ENCODE measurements at places on chromosomes 16 and 17.

GRCh38 chr17:79395066-79395465 is 215.8 kb downstream of the RBFOX3 start:
- DNase-seq, result no peak

- no peak for DNase-seq
Measured at GRCh38 chr16:10088380-10088793, 93.8 kb downstream of the GRIN2A start.

- DNase-seq, result no peak
Measured at GRCh38 chr16:50815382-50815781, 73.5 kb downstream of the CYLD start.

DNA sequence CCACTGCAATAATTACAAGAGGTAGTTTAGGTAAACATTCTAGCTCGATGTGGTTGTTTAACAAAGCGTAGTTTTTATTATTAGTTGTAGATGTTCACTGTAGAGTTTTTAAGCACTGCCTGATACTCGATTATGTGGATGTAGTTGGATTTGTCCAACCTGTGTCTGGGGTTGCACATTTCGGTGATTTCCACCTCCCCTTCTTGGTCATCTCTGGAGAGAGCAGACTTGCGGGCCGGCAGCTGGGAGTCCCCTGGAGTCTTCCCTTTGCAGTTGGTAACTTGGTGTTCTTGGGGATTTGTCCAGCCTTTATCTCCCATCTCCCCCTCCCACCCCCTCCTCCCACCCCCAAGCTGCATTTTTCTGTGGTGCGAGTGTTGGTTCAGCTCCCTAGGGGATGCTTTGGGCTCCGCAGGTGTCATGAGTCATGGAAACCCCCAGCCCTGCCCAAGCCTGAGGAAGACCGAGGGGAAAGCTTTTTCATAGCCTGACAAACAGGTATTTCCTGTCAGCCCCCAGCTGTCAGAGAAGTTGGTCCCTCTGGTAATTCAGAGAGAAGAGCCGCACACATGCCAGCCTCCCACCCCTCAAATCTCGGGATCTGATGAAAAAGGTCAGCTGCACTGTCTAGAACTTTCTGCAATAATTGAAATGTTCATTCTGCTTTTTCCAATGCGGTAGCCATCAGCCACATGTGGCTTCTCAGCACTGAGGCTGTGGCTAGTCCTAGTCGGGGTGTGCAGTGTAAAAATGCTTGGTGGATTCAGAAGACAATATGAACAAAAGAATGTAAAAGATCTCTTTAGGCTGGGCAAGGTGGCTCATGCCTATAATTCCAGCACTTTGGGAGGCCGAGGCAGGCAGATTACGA is 50.3 kb downstream of the KSR1 start:
- DNase-seq, result no peak

GRCh38 chr17:67281053-67281452 is 36.1 kb upstream of the HELZ start:
- DNase-seq, result no peak

DNA sequence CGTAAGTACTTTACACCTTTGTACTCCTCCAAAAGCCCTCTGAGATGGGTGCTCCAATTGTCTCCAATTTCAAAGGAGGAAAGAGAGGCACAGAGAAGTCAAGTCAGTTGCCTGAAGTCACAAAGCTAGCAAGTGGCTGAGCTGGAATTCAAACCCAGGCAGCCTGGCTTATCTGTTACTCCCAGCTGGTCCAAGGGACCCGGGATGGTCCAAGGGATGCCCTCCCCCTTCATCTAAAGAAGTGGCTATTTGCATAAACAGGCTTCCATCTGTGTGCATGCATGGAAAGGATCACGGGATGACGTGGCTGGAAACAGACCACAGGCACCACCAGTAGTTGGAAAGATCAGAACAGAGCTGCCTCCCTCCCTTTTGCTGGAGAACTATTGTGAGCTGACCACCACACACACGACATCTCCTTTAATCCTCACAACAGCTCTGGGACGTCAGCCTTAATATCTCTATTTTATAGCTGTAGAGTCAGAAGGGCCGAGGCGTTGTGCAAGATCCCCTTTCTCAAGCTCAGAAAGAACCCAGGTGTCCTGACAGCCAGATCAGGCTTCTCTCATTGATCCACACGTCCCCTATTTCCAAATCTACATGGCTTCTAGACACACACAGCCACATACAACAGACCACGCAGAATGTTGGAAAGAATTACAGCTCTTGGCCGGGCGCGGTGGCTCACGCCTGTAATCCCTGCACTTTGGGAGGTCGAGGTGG is 10.9 kb upstream of the COL1A1 start:
- DNase-seq, result no peak

GRCh38 chr17:61128661-61129115 is 271.0 kb upstream of the TBX2 start:
- no peak for DNase-seq

- DNase-seq, result no peak
Measured at GRCh38 chr17:21129023-21129681, 2.4 kb downstream of the DHRS7B start.

DNA sequence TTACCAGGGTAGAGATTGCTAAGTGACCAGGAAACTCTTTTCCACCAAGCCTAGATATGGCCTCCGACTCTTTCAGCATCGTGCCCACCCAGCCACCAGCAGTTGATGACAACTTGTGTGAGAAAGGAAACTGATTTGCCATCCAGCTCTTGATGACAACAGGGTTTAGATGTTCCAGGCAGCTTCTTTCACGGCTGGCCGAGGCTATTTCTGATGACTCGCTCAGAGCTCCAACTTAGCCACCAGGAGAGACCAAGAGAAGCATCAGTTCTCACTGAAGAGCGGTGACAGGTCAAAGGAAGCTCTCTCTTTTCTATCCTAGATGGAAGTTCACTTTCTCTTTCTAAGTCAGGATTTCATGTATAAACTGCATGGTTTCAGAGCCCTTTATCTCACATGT is 61.2 kb downstream of the MPHOSPH6 start:
- no peak for DNase-seq

GRCh38 chr17:73953206-73954033 is 250.1 kb upstream of the RPL38 start:
- DNase-seq, result no peak

GRCh38 chr16:87344931-87345631 is 27.9 kb upstream of the C16orf95 start:
- peak; percentile 22 for DNase-seq

DNA sequence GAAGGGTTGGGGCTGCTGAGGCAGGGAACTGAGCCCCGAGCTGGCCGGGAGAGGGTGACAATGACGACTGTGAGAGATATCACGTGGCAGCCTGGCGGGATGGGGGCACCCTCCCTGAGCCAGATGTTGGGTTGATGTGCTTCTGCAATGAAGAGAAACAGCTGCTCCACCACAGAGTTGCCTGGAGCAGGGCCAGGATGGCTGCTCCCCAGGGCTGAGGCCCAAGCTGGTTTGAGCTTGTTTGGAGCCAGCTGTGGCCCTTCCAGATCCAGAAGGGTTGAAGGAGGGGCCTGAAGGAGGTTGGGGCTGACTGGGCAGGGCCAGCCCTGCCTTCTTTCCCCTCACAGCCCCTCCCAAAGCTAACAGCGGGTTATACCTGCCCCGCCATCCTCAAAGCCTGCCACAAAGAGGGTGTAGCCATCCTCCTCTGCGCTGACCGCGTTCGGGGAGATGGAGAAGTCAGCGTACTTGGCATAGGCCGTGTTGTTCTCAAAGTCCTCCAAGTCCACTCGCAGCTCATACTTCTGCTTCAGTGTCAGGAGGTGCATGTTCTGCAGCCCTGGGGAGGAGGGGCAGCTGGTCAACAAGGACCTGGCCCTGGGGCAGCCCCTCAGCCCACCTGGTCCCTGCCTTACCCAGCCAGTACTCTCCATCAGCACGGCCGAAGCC is 2.1 kb downstream of the MFAP4 start:
- no peak for DNase-seq

DNA sequence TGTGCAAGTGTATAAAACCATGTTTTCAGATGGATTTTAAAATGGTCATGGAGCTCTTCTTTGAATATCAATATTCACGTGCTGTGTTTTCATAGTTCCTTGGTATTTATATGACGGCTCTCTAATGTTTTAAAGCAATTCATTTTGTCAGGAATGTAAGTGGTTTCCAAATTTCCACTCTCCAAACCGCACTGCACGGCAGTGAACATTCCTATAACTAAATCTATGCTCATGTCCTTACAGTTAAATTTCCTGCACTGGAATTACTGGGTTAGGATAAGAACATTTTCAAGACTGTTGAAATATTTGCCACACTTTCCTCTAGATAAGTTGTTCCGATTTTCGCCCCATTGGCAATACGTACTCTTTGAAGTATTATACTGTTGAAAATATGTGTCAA is 398.9 kb downstream of the PMP22 start:
- DNase-seq, result no peak

DNA sequence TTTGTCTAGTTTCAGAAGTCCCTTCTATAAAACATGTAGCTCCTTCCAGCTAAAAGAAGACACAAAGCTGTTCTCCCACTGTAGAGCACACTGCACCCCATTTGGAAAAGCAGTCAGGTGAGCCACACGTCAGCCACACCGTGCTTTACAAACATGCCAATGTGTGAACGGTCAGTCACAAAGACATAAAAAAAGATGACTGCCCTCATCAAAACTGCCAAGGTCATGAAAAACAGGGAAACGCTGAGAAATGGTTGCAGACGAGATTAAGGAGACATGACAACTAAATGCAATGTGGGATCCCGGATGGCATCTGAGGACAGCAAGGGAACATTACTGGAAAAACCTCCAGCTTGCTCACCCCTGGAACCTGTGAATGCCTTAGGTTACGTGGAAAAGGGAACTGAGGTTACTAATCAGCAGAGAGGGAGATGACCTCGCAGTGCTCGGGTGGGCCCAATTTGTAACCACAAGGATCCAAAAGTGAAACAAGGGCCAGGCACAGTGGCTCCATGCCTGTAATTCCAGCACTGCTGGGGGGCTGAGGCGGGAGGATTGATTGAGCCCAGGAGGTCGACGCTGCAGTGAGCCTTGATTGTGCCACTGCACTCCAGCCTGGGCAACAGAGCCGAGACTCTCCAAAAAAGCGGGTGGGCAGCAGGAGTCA is 8.1 kb downstream of the ANKRD11 start:
- DNase-seq, result no peak

- no peak for DNase-seq
Measured at GRCh38 chr16:1949507-1949906, 5.0 kb downstream of the RPL3L start.

- no peak for DNase-seq
Measured at GRCh38 chr17:14845591-14846281, 419.4 kb downstream of the PMP22 start.

DNA sequence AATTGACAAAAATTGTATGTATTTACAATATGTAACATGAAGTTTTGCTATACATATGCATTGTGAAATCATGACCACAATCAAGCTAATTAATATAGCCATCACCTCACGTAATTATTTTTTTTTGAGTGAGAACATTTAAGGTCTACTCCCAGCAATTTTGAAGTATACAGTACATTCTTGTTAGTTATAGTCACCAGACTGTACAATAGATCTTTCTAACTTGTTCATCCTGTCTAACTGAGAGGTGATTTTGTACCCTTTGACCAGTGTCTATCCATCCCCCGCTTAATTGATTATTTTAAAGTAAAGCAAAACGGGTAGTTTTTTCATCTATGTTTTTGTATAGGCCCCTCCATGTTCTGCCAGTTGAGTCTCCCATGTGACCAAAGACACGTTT is 30.3 kb downstream of the NTN1 start:
- DNase-seq, result no peak

GRCh38 chr16:57538235-57538721 is 1.9 kb upstream of the CCDC102A start:
- no peak for DNase-seq

- no peak for DNase-seq
Measured at GRCh38 chr17:38562215-38562569, 43.6 kb downstream of the SRCIN1 start.

- no peak for DNase-seq
Measured at GRCh38 chr17:13788385-13788784, 186.7 kb upstream of the HS3ST3A1 start.

DNA sequence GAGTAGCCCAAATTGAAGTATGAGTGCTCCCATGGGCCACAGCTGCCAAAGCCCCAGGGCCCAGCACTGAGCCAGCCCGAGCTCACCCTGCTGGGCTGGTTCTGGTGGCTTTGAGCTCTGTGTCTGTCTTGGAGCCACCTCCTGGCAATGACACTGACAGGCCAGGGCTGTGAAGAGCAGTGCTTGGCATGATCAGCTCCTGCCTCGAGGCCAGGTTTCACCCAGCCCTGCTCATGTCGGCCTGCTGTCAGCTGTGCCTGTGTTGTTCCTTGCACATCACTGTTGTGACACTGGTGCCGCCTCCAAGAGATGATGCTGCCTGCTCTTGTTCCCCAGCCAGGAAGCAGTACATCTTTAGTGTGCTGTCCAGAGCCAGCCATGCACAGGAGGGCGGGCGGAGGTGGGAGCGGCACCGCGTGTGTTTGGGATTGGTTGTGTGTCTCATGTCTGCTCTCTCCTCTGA is 26.0 kb downstream of the PLD6 start:
- no peak for DNase-seq

DNA sequence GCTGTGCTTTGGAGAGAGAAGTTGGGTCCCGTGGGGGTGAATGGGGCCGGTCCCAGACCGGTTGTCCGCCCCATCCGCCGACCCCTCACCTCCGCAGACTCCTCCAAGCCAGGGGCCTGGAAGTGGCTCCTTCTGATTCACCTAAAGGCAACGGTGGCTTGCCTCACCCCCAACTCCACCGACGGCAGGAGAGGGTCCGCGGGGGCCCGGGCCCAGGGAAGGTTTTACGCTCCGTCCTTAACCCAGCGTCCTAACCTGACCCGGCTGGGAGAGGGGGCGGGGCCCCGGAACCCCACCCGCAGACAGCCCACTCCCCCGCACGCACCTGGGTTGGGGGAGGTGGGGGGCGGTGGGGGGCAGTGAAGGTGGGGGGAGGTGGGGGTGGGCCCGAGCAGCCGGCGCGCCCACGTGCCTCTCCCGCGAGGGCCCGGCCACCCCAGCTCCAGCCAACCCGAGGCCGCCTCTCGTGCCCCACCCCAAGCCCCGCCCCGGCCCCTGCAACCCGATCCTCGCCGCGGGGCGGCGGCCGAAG is 12.7 kb upstream of the CD300A start:
- no peak for DNase-seq

DNA sequence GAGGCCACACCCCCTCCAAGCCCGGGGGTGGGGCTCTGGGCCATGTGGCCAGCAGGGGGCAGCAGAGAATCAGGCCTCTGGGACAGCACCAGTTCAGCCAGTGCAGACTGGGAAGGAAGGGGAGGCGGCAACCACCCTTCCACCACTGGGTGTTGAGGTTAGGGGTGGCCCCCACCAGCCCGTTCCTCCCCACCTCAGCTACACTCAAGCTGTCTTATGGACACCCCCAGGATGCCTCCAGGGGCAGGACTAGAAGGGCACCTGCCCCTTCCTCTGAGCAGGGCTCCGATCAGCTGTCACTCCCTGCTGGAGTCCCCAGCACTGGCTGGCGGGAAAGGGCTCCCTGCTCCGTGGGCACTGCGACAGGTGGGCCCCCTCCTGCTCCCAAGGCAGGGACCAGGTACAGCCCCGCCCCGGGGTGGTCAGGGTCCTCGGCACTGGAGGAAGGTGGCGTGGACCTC is 21.8 kb downstream of the KATNB1 start:
- DNase-seq, result peak; percentile 83

GRCh38 chr17:77768248-77768852 is 190.2 kb upstream of the TNRC6C start:
- DNase-seq, result no peak

GRCh38 chr17:36727577-36727976 is 126.2 kb downstream of the MRM1 start:
- no peak for DNase-seq
